ENCODE measurements at places on chromosomes 7 and 10. TPM values are rescaled to one million over a fixed set of nuclear protein-coding genes. Genes with fewer than 3 reads are reported as not detected.
A peak's percentile ranks its signal among the peaks of the same experiment; 100 is the strongest.

BTBD16 gene
- 0.23 TPM for total RNA-seq

DNA sequence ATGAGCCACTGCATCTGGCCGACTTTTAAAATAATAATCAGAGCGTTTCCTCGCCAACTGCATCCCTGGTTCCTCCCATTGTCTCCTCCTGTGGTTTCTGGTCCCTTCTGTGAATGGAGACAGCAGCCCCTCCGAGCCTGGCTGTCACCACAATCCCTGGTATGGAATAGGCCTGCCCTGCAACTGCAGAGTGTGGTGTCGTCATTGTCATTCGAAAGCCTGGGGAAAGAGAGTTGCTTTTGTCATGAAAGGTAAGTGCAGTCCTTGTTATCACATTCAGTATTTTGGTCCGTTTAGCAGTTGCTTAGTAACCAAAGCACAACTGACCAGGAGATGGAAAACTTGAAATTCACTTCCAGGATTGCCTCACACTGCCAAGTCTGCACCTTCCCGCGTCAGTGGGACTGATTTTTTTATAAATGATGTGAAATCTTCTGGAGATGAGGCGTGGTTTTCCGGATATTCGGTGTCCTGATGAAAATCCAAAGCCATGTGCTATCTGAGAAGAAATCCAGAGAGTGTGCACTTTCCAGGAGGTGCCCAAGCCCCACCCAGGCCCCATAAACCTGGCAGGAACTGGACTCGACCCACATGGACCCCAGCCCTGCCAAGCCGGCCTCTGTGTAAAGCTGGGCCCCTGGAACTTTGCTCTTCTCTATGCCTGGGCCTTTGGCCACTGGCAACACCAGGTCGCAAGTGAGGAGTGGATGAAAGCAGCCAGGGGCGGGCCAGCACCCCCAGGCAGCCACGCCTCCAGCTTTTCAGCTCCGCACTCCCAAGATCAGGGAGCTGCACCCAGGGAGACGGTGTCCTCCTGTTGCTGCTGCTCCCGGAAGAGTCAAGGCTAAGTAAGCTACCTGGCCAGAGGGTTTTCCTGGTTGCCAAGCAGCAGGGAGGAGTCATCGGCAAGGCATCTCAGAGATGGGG, 133.7 kb upstream of the SH2B2 start:
- peaks cover 7% of the 10 kb centered on the region for H3K4me1 ChIP-seq
- H3K27me3 ChIP-seq, result no peaks in the 10 kb centered on the region
- DNase-seq, result peak; percentile 40
- H3K27ac ChIP-seq, result peak overlapping the region; percentile 76
- no peaks in the 10 kb centered on the region for H3K36me3 ChIP-seq
- H3K4me3 ChIP-seq, result no peak overlapping the region

DNA sequence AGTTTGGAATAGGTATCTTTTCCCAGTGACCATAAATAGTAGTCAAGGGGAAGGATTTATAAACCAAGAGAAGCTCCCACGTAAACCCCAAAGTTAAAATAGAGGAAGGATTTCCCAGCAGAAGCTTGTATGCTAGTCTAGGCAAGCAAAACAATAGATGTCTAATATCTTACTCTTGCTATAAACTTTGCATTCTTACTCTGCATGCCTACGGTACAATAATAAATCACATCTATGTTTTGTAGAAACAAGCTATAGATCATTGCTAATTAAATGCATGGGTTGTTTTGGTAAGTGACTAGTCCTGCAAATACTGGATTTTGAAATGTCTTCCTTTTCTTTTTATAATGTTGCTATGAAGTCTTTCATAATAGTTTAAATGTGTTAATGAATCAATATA, 585.5 kb downstream of the INHBA start:
- no peak overlapping the region for H3K4me3 ChIP-seq
- no peaks in the 10 kb centered on the region for H3K4me1 ChIP-seq
- no peaks in the 10 kb centered on the region for H3K36me3 ChIP-seq
- no peak overlapping the region for H3K27ac ChIP-seq
- no peak for DNase-seq
- no peaks in the 10 kb centered on the region for H3K27me3 ChIP-seq

DNA sequence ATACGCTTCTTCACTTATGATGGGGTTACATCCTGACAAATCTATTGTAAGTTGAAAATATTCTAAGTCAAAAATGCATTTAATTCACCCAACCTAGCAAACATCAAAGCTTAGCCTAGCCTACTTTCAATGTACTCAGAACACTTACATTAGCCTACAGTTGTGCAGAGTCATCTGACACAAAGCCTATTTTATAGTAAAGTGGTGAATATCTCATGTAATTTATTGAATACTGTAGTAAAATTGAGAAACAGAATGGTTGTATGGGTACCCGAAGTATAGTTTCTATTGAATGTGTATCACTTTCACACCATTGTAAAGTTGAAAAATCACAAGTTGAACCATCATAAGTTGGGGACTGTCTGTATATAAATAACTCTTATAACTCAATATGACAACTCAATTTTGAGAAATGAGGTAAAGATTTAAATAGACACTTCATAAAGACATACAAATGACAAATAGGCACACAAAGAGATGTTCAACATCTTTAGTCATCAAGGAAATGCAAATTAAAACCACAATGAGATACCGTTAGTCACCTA, 73.9 kb downstream of the C10orf90 start:
- DNase-seq, result no peak
- H3K27me3 ChIP-seq, result no peaks in the 10 kb centered on the region
- H3K4me1 ChIP-seq, result no peaks in the 10 kb centered on the region
- no peaks in the 10 kb centered on the region for H3K36me3 ChIP-seq
- no peak overlapping the region for H3K27ac ChIP-seq

RTKN2 gene
- not detected for total RNA-seq

DNA sequence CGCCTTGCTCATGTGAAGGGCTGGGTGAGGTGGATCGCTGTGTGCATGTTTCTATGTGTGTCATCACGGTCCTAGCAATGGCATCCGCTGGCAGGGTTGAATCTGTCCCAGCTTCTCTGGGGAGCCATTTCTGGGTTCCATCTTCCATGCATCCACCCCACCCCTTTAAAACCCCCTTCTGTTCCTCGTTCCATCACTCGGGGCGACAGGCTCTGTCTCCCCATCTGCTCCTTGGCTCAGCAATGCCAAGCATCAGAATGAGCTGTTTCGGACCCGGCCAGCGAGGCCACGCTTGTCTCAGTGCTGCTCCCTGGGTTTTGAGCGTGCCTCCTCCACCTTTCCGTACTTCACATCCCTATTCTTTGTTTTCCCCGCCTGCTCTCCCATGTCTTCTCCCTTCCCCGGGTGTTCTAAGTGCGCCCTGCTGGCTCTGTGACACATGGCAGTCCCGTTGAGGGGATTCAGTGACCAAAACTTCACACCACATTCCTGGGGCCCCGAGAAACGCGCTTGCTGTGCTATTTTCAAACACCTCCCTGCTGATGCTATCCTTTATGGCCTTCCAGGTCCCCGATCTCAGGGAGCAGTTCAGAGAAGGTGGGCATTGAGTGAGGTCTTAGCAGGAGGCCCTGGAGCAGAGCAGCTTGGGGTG, 554.1 kb upstream of the FOXK1 start:
- no peak overlapping the region for H3K4me3 ChIP-seq
- no peaks in the 10 kb centered on the region for H3K4me1 ChIP-seq
- no peaks in the 10 kb centered on the region for H3K27me3 ChIP-seq
